Ovary (tissue), 10 donors: ENCODE measurements at places on chromosomes 2 and 18. TPM values are rescaled to one million over a fixed set of nuclear protein-coding genes. Genes with fewer than 3 reads are reported as not detected.

- no peak for DNase-seq
- H3K4me1 ChIP-seq: no peaks in the 10 kb centered on the region
- H3K36me3 ChIP-seq: no peaks in the 10 kb centered on the region
- no peak overlapping the region for H3K27ac ChIP-seq
Observed at GRCh38 chr18:38752430-38752829, 1186.8 kb upstream of the CELF4 start.

DNA sequence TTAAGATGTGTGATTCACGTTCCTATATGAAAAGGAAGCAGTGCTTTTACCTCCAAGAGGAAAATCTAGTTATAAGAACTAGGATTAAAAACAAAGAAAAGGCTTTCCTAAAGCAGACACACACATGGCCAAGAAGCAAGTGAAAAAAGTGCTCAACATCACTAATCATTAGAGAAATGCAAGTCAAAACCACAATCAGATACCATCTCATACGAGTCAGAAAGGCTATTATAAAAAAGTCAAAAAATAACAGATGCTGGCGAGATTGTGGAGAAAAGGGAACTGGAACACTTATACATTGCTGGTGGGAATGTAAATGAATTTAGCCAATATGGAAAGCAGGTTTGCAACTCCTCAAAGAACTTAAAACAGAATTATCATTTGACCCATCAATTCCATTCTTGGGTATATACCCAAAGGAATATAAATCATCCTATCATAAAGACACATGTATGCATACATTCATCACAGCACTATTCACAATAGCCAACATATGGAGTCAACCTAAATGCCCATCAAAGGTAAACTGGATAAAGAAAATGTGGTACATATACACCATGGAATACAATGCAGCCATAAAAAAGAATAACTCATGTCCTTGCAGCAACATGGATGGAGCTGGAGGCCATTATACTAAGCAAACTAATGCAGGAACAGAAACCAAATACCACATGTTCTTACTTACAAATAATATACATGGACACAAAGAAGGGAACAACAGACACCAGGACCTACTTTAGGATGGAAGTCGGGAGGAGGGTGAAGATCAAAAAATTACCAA lies 285.3 kb downstream of the RAD51AP2 start:
- DNase-seq: no peak
- H3K4me3 ChIP-seq: no peak overlapping the region
- H3K4me1 ChIP-seq: no peaks in the 10 kb centered on the region
- H3K27ac ChIP-seq: no peak overlapping the region

GRCh38 chr2:45311559-45311958 lies 299.5 kb downstream of the SRBD1 start:
- no peaks in the 10 kb centered on the region for H3K27me3 ChIP-seq
- no peaks in the 10 kb centered on the region for H3K36me3 ChIP-seq
- DNase-seq: no peak
- H3K4me1 ChIP-seq: no peaks in the 10 kb centered on the region
- H3K4me3 ChIP-seq: no peak overlapping the region

DNA sequence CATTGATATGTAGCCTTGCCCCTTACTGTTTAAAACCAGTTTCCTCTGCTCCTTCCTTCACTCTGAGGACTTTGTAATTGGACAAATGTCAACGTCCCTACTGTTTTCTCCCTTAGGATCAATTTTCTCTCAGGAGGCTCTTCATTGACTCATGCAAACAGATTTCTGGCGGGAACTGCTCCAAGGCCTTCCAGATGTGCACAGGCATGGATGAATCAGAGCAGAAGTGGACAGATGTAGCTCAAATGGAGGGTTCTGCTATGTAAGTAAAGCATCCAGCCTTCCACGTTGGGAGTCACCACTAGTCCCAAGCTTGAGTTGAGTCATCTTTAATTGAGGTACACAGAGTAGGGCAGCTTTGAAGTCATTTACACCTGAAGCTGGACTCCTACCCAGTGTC lies 34.1 kb upstream of the ZDBF2 start:
- no peak overlapping the region for H3K27ac ChIP-seq
- no peaks in the 10 kb centered on the region for H3K4me1 ChIP-seq
- no peak for DNase-seq
- H3K27me3 ChIP-seq: no peaks in the 10 kb centered on the region
- no peaks in the 10 kb centered on the region for H3K36me3 ChIP-seq
- H3K4me3 ChIP-seq: no peak overlapping the region

GRCh38 chr18:79394534-79395307 lies 1.0 kb upstream of the NFATC1 start:
- no peaks in the 10 kb centered on the region for H3K27me3 ChIP-seq
- H3K4me3 ChIP-seq: peak overlapping the region; percentile 56
- no peaks in the 10 kb centered on the region for H3K36me3 ChIP-seq
- peaks cover 5% of the 10 kb centered on the region for H3K4me1 ChIP-seq
- peak overlapping the region; percentile 92 for H3K27ac ChIP-seq

DNA sequence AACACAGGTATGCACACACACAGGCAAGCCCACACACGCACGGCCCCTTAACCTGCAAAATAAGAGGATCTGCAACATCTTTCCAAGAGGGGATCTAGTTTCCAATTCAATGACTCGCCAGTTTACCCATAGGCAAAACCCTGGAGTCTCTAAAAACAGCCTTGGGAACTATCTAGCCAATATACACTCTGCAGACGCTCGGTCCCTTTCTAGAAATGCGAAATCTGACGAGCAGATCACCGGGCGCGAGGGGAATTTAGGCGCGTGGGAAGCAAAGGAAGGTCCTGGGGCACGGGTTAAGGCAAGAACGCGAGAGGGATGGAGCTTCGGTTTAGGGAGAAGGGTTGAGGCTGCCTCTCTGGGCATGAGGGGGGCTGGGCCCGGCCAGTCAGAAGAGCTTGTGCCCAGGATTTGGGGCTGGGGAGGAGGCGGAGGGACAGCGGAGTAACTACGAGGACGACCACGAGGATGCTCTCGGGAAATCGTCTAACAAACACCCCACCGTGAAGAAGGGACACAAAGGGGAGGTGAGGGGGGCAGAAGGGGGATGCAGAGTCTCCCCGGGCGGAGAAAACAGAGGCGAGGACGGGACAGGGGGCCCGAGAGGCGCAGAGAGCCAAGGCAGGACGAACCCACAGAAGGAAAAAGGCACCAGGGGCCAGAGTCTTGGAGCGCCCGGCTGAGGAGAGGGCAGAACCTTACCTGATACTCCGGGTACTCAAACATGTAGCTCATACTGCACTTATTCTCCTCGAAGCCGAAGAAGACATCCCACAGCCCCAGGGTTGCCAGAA lies 542 bp downstream of the PGAP1 start:
- H3K27me3 ChIP-seq: no peaks in the 10 kb centered on the region
- peak; percentile 53 for DNase-seq
- H3K4me3 ChIP-seq: peak overlapping the region; percentile 81

DNA sequence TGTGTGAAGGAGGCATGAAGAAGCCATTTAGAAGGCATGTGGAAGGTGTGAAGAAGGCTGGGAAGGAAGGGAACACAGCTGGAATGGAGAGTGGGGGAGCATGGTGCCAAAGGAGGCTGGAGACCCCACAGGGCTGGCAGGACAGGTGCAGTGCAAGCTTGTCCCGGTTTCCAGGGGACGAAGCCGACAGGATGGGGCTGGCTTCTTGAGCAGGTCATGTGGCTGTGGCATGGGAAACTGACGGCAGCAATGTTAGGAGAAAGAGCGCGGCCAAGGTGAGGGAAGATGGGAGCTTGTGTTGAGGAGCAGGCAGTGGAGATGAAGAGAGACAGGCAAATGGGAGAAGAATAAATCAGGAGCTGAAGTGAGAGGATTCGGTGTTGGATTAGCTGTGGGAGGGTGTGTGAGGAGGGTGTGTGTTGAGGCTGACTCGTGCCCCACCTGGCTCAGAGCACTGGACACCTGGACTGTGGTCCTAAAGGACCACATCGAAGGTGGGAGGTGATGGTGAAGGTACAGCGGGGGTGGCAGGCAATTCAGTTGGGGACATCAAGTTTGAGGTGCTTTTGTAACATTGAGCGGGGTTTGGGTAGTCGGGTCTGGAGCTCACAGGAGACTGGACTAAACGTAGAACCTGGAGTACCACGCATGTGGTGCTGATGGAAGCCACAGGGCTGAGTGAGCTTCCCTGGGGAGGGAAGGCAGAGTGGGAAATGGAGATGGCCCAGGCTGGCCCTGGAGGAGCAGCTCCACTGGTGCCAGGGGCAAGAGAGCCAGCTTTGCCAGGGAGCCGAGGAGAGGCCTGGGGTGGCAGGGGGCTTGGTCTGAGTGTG lies 165.6 kb upstream of the HDAC4 start:
- no peak overlapping the region for H3K27ac ChIP-seq
- no peaks in the 10 kb centered on the region for H3K4me1 ChIP-seq
- no peak overlapping the region for H3K4me3 ChIP-seq
- DNase-seq: no peak
- H3K27me3 ChIP-seq: no peaks in the 10 kb centered on the region
- H3K36me3 ChIP-seq: no peaks in the 10 kb centered on the region

GRCh38 chr2:71906357-71906973 lies 241.2 kb downstream of the CYP26B1 start:
- DNase-seq: no peak
- no peaks in the 10 kb centered on the region for H3K4me1 ChIP-seq
- no peak overlapping the region for H3K27ac ChIP-seq

The CDCA7 gene
- 1.2 TPM for total RNA-seq

The MFSD6 gene
- total RNA-seq: 9.9 TPM

The RFTN2 gene
- 9.7 TPM for total RNA-seq

DNA sequence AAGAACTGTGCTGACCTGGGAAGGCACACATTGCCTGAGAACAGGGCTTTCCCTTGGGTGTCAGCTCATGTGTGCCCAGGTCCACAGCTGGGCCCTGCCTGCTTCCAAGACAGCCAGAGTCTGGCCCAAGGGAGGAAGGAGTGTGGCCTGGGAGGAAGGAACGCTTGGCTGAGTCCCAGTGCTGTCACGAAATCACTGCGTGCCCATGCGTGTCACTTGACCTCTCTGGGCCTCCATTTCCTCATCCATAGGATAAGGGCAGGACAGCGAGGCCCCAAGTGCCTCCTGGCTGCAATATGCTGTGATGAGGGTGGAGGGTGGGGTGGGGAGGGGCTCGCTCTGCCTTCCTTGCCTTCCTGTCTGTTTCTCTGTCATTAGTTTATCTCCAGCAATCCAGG lies 642 bp upstream of the KCNK3 start:
- peak; percentile 46 for DNase-seq
- H3K27me3 ChIP-seq: no peaks in the 10 kb centered on the region
- H3K27ac ChIP-seq: no peak overlapping the region
- H3K4me3 ChIP-seq: no peak overlapping the region

The MERTK gene
- total RNA-seq: 14.7 TPM

The POTEI gene
- 0.30 TPM for total RNA-seq

The EMX1 gene
- total RNA-seq: not detected

The CFC1 gene
- total RNA-seq: not detected

The OTOS gene
- total RNA-seq: not detected

DNA sequence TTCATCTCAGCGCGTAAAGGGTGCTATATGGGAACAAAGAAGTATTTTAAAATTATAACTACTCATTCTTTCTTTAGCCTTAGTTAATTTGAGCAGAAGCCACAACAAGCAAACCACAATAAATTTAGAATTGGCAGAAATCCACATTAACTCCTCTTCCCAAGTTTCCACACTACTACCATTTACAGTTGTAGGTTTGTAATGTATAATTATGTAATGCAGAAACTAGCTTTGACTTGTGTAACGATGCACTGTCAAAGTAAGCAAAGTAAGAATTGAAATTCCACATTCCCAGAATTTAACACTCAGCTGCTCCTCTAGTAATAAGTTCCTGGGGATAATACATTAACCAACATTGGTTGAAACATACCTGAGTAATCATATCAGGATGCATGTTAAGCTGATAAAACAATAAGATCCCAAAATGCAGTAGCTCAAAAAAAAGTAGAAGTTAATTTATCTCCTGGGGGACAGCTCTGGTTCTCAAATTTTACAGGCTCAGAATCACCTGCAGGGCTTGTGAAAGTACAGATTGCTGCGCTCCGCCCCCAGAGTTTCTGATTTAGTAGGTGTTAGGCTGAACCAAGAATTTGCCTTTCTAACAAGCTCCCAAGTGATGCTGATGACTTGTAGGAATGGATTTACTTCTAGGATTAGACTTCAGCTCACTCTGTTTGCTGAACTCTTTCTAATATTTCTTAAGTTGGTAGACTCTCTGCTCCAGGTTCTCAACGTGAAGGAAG lies 9.9 kb downstream of the GRP start:
- no peak for DNase-seq
- H3K36me3 ChIP-seq: no peaks in the 10 kb centered on the region
- H3K27ac ChIP-seq: no peak overlapping the region
- no peaks in the 10 kb centered on the region for H3K4me1 ChIP-seq
- H3K4me3 ChIP-seq: no peak overlapping the region

GRCh38 chr2:174004905-174005605 lies 39.9 kb upstream of the SP3 start:
- H3K4me3 ChIP-seq: no peak overlapping the region
- no peaks in the 10 kb centered on the region for H3K4me1 ChIP-seq
- no peak for DNase-seq
- H3K27me3 ChIP-seq: no peaks in the 10 kb centered on the region
- no peak overlapping the region for H3K27ac ChIP-seq
- H3K36me3 ChIP-seq: no peaks in the 10 kb centered on the region
